ENCODE measurements at places on chromosomes 12 and 14. TPM values are rescaled to one million over a fixed set of nuclear protein-coding genes. Genes with fewer than 3 reads are reported as not detected.

COL2A1 gene
- not detected for total RNA-seq

PLCZ1 gene
- not detected for total RNA-seq

TBX3 gene
- 90.4 TPM for total RNA-seq

CBX5 gene
- 37.0 TPM for total RNA-seq

SLC5A8 gene
- total RNA-seq = 0.05 TPM

Data from M059J (cell line).